Smooth muscle cell of the pulmonary artery (primary cell): ENCODE measurements at places on chromosomes 6 and 20. TPM values are rescaled to one million over a fixed set of nuclear protein-coding genes. Genes with fewer than 3 reads are reported as not detected.

The MAP7 gene
- 0.76 and 1.3 TPM in 2 replicates for total RNA-seq

The RIMS4 gene
- 0.39 and 1.3 TPM in 2 replicates for total RNA-seq

The LKAAEAR1 gene
- total RNA-seq, result not detected in 2 replicates

The FLRT3 gene
- 0.52 and 0.76 TPM in 2 replicates for total RNA-seq

The C6orf47 gene
- total RNA-seq, result 20.9 and 23.3 TPM in 2 replicates

The RUNX2 gene
- total RNA-seq, result 2.5 and 3.1 TPM in 2 replicates

The GNAS-AS1 gene
- 0.72 and 1.2 TPM in 2 replicates for total RNA-seq

The SIRPB2 gene
- total RNA-seq, result 0.33 TPM in 1 of 2 replicates, not detected in the other

The DYNLT2 gene
- 0.39 and 0.43 TPM in 2 replicates for total RNA-seq

The RGS17 gene
- 13.9 and 30.3 TPM in 2 replicates for total RNA-seq

The POPDC3 gene
- 4.4 and 14.8 TPM in 2 replicates for total RNA-seq

The KHDC1L gene
- not detected in 2 replicates for total RNA-seq

The COL9A3 gene
- total RNA-seq, result 0.39 and 0.50 TPM in 2 replicates

The SERPINB1 gene
- total RNA-seq, result 8.0 and 11.3 TPM in 2 replicates

The ETV7 gene
- 0.59 and 0.79 TPM in 2 replicates for total RNA-seq

The SLC22A3 gene
- total RNA-seq, result 10.2 and 13.5 TPM in 2 replicates

The ELOVL2 gene
- total RNA-seq, result 0.46 and 0.85 TPM in 2 replicates

The SHLD1 gene
- total RNA-seq, result 0.99 and 1.0 TPM in 2 replicates

The FAM217A gene
- total RNA-seq, result not detected in 2 replicates

The PPARD gene
- 17.1 and 22.5 TPM in 2 replicates for total RNA-seq

The BMP2 gene
- total RNA-seq, result 5.9 and 10.3 TPM in 2 replicates

The PDE7B gene
- 33.7 and 53.1 TPM in 2 replicates for total RNA-seq

The DDX43 gene
- 2.8 and 4.9 TPM in 2 replicates for total RNA-seq

The CYP24A1 gene
- 0.20 and 0.26 TPM in 2 replicates for total RNA-seq

The LINC00237 gene
- not detected in 2 replicates for total RNA-seq

The FAXC gene
- 0.26 and 0.59 TPM in 2 replicates for total RNA-seq

The MYL9 gene
- 45.4 and 54.0 TPM in 2 replicates for total RNA-seq

The LTA gene
- not detected in 2 replicates for total RNA-seq

The LYRM4 gene
- total RNA-seq, result 12.8 and 15.0 TPM in 2 replicates

The PRRT1 gene
- total RNA-seq, result 0.36 and 0.39 TPM in 2 replicates

The CLPSL1 gene
- total RNA-seq, result not detected in 2 replicates

The SAMD10 gene
- total RNA-seq, result 2.3 and 3.6 TPM in 2 replicates

The CEP85L gene
- 17.0 and 17.2 TPM in 2 replicates for total RNA-seq

The ADAT2 gene
- total RNA-seq, result 2.5 and 4.1 TPM in 2 replicates

The TSHZ2 gene
- 0.26 and 3.1 TPM in 2 replicates for total RNA-seq

The TDRD6 gene
- total RNA-seq, result 0.13 and 0.26 TPM in 2 replicates

The COL9A1 gene
- not detected in 2 replicates for total RNA-seq

The HLA-F gene
- total RNA-seq, result 2.9 and 6.7 TPM in 2 replicates

The NR2E1 gene
- total RNA-seq, result not detected in 2 replicates

The KHDC1 gene
- 3.5 TPM in 2 replicates for total RNA-seq

The KIF13A gene
- 88.7 and 91.5 TPM in 2 replicates for total RNA-seq

The PAK5 gene
- 0.03 TPM in 1 of 2 replicates, not detected in the other for total RNA-seq

The PPP1R3G gene
- total RNA-seq, result 3.0 TPM in 2 replicates

The SEL1L2 gene
- total RNA-seq, result not detected in 2 replicates

The ADRM1 gene
- total RNA-seq, result 68.2 and 95.2 TPM in 2 replicates

The TBX18 gene
- total RNA-seq, result 7.8 and 45.0 TPM in 2 replicates

The C20orf141 gene
- total RNA-seq, result not detected in 2 replicates

The VNN1 gene
- 0.20 TPM in 1 of 2 replicates, not detected in the other for total RNA-seq

The SPATS1 gene
- total RNA-seq, result not detected in 2 replicates

The TJAP1 gene
- 9.6 and 13.7 TPM in 2 replicates for total RNA-seq

The SLC13A3 gene
- 2.2 and 2.5 TPM in 2 replicates for total RNA-seq

The USP49 gene
- 2.8 and 3.5 TPM in 2 replicates for total RNA-seq
